ENCODE measurements at places on chromosomes 1 and 21.

- DNase-seq: no peak
Measured at GRCh38 chr1:39359028-39359570, 132.3 kb upstream of the BMP8A start.

- DNase-seq: no peak
Measured at GRCh38 chr1:156862584-156862983, 1.9 kb downstream of the NTRK1 start.

GRCh38 chr1:162633081-162633762 lies 958 bp downstream of the DDR2 start:
- no peak for DNase-seq

DNA sequence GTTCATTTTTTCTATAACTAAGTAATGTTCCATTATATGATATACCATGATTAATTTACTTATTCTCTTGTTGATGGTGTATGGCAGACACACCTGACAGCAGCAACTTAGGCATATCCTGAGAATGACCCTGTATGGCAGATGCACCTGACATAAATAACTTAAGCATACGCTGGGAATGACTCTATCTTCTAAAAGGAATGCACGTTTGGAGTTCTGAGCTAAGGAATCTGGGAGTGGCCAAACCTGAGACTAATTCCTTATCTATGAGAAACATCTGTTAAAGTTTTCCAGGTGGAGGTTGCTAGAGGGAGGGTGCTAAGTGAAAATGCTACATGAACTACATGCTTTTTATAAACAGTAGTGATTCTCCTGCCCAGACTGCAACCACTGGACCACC lies 96.7 kb upstream of the RGS18 start:
- no peak for DNase-seq

DNA sequence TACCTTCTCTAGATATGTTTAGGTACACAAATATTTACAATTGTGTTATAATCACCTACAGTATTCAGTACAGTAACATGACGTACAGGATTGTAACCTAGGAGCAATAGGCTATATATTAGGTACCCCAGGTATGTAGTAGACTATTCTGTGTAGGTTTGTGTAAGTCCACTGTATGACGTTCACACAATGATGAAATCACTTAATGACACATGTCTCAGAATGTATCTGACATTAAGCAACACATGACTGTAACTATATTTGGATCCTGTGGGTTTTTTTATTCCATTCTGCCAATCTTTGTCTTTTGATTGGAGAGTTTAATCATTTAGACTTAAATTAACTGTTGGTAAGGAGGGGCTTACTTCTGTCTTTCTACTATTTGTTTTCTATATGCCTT lies 52.1 kb downstream of the STYXL2 start:
- DNase-seq: no peak

- no peak for DNase-seq
Measured at GRCh38 chr1:147676311-147677085, 6.2 kb upstream of the ACP6 start.

GRCh38 chr1:172824209-172824608 lies 165.3 kb downstream of the FASLG start:
- no peak for DNase-seq

GRCh38 chr1:50531027-50531426 lies 107.8 kb upstream of the DMRTA2 start:
- no peak for DNase-seq

- DNase-seq: no peak
Measured at GRCh38 chr1:165675794-165676193, 22.6 kb downstream of the ALDH9A1 start.

All from activated T-cell treated with anti-CD3 and anti-CD28 coated beads for 4 hours (primary cell).